T-helper 2 cell treated with Interferon-gamma antibody and Interleukin-4, amounts not matched to agents 100 ng/mL and 5 ng/mL, for 36 hours (primary cell): ENCODE measurements at places on chromosomes 2 and 18. TPM values are rescaled to one million over a fixed set of nuclear protein-coding genes. Genes with fewer than 3 reads are reported as not detected.

The HOXD9 gene
- total RNA-seq: not detected in 2 replicates

The COPS8 gene
- total RNA-seq: 43.5 and 47.4 TPM in 2 replicates

The RBM44 gene
- total RNA-seq: 0.84 and 0.93 TPM in 2 replicates

The KYNU gene
- total RNA-seq: not detected in 2 replicates

The PPM1B gene
- 46.5 and 48.1 TPM in 2 replicates for total RNA-seq

The POTEJ gene
- not detected in 2 replicates for total RNA-seq

The MAP3K19 gene
- total RNA-seq: not detected in 2 replicates

The HOXD12 gene
- not detected in 2 replicates for total RNA-seq

The TMEM163 gene
- 0.25 and 0.30 TPM in 2 replicates for total RNA-seq

The IL1RL2 gene
- not detected in 2 replicates for total RNA-seq

The HTR2B gene
- 1.2 and 1.3 TPM in 2 replicates for total RNA-seq
